ENCODE measurements at places on chromosomes 1 and 21.
A peak's percentile ranks its signal among the peaks of the same experiment; 100 is the strongest.

- no peak for DNase-seq
These were observed 19.8 kb downstream of the MYOG start for GRCh38 chr1:203065986-203066385.

DNA sequence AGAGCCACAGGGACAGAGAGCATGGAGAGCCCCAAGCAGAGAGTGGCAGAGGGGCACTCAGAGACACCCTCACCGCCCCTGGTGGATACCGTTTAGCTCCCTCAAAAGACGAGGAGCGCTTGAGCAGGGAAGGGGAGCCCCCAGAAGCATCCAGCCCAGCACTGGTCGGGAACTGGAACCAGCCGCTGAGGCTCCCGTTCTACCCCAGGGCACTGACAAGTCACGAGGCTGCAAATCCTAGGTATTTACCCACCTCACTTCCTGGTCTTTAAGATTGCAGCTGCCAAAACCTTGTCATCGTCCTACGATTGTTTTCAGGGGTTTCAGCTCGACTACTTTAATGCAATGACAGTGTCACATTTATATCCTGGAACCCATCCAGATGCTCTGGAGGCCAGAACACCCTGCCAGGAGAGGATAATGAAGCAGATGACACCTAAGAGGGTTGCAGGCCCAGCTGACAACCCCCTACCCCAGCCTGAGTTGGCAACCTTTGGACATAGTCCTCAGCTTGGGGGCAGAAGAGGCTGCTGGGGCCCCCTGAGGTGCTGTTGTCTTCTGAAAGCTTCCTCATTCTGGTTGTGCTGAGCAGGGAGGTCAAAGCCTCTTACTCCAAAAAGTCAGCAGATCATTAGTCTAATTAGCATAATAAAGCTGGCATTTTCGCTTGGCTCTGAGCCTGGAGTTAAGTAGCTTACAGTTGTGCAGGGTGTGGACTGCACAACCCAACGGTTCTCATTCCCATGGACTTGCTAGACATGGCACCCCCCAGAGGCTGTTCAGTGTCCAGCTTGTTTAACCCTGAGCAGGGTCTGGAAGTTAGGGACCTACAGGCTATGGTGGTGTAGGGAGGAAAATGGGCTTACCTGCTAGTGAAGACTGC is 20.6 kb upstream of the BACE2 start:
- no peak for DNase-seq

GRCh38 chr1:202579806-202580205 is 130.4 kb downstream of the SYT2 start:
- peak; percentile 83 for DNase-seq

- DNase-seq, result peak; percentile 88
These were observed 8.9 kb downstream of the SDCCAG8 start for GRCh38 chr1:243264717-243265116.

GRCh38 chr1:58149271-58149812 is 397.2 kb downstream of the OMA1 start:
- DNase-seq, result no peak

- DNase-seq, result no peak
These were observed 52.4 kb upstream of the C1orf53 start for GRCh38 chr1:197850042-197850441.

DNA sequence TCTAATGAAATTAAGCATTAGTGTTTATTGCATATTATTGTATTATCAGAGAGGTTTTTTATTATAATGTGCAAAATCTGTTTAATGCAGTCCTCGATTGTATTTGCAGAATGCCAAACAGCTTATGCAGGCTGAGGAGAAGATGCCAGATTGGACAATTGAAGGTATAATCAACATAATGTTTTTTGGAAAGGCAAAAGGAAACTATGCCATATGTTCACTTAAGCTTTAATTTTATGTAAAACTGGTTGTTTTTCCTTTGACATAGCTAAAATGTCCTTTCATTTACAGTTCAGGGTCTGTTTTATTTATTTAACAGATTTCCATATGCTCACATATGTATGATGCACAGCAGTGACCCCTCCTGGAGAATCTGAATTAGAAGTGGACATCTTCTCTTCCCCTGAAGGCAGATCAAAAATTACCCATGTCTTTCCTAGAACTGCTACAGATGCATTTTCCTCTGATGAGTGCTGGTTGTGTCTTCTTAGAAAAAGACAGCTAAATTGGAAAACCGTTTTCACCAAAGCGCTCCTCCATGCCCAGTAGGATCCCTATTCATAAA is 143.5 kb upstream of the USH2A start:
- peak; percentile 47 for DNase-seq

DNA sequence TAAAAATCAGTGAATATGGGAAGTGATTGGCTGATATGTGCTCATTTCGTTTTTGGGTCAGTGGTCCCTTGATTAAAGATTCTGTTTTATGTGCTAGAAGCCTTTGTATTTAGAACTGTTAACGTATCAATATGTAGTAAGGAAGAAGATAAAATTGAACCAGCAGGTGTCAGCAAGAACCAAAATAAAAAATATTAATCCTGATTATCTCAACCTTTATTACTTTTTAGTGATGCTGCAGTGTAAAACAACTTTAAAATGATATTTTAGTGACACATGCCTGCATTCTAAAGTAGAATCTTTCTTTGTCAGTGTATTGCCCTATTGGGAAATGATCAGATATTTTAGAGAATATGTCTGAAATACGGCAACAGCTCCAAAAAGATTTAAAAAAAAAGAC is 49.5 kb downstream of the NEK7 start:
- DNase-seq, result no peak

GRCh38 chr1:52668711-52669110 is 29.4 kb downstream of the COA7 start:
- no peak for DNase-seq

- no peak for DNase-seq
These were observed 159.4 kb downstream of the DHRS3 start for GRCh38 chr1:12458571-12458970.

- no peak for DNase-seq
These were observed 4.2 kb downstream of the MPZL1 start for GRCh38 chr1:167726008-167726407.

GRCh38 chr1:239807361-239807760 is 284.3 kb upstream of the FMN2 start:
- DNase-seq, result no peak

GRCh38 chr1:154809436-154810413 is 60.4 kb downstream of the KCNN3 start:
- DNase-seq, result peak; percentile 41

- no peak for DNase-seq
These were observed 1.5 kb downstream of the KCNA2 start for GRCh38 chr1:110604586-110605148.

DNA sequence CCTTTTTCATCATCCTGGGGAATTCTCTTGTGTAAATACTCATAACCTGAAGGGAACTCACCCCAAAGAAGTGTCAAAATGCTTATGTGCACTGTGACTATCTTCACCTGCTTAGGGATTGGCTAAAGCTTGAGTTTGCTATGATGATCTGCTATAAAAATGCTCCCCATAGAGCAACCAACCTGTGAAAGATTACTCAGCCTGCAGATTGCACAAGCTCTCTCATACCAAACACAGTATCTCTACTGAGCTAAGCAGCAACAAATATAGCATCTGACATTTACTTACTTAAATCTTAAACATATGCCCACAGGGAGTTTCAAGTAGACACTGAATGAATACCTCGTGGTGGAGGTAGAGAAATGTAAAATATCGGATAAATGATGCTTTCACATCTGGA is 725.8 kb downstream of the MRPL39 start:
- DNase-seq, result no peak

- DNase-seq, result no peak
These were observed 27.4 kb downstream of the BACE2 start for GRCh38 chr21:41195311-41195710.
